ENCODE measurements at places on chromosomes 1 and 21.

DNA sequence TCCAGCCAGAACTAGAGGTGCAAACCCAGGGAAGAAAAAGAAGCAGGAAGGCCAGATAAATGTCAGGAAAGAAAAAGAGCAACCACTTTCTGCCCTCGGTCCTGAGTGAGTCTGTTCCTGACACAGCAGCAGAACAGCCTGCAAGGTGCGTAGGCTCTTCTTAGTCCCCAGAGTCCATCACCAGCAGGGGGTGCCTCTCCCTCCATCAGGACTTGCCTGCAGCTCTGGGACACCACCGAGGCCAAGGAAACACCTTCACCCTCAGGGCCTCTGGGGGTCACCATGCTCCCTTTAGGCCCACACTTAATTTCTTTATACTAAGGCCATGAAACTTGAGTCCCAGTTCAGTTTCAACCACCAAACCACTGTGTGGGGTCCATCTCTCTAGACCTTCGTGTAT, 43.7 kb upstream of the NFASC start:
- no peak for DNase-seq

DNA sequence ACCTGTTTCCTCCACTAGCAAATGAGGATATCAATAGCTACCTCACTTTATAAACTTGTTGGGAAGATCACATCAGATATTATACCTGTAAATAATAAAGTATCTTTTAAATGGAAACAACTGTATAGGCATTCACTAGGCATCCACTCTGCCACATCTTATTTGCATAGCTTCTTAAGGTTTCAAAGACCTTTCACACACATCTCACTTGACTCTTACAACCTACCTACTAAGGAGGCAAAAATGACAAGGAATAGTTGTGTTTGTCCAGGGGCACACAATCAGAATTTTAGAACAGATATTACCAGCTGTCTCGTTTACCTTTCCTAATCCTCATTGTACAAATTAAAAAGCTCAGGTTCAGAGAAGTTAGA, 51.5 kb downstream of the VANGL2 start:
- no peak for DNase-seq

- no peak for DNase-seq
Measured at GRCh38 chr21:44784810-44785209, 16.8 kb downstream of the UBE2G2 start.

GRCh38 chr21:16426936-16427335, 697.2 kb downstream of the USP25 start:
- no peak for DNase-seq
